ENCODE measurements at places on chromosomes 7 and 10. TPM values are rescaled to one million over a fixed set of nuclear protein-coding genes. Genes with fewer than 3 reads are reported as not detected.

Gene RPA3
- 28.6 TPM for total RNA-seq

Gene IFRD1
- 58.1 TPM for total RNA-seq

Gene NUDT1
- total RNA-seq = 8.6 TPM

Gene OR2A5
- not detected for total RNA-seq

Gene SP4
- 22.1 TPM for total RNA-seq

- no peaks in the 10 kb centered on the region for H3K27me3 ChIP-seq
- no peaks in the 10 kb centered on the region for H3K4me1 ChIP-seq
- H3K4me3 ChIP-seq = no peak overlapping the region
- no peak overlapping the region for H3K27ac ChIP-seq
These were observed 41.6 kb downstream of the SH2D4B start for GRCh38 chr10:80579181-80579763.

GRCh38 chr7:150974468-150975391 is 3.4 kb downstream of the KCNH2 start:
- H3K36me3 ChIP-seq = no peaks in the 10 kb centered on the region
- peak overlapping the region; percentile 37 for H3K4me3 ChIP-seq
- H3K27ac ChIP-seq = peak overlapping the region; percentile 18
- no peaks in the 10 kb centered on the region for H3K27me3 ChIP-seq

DNA sequence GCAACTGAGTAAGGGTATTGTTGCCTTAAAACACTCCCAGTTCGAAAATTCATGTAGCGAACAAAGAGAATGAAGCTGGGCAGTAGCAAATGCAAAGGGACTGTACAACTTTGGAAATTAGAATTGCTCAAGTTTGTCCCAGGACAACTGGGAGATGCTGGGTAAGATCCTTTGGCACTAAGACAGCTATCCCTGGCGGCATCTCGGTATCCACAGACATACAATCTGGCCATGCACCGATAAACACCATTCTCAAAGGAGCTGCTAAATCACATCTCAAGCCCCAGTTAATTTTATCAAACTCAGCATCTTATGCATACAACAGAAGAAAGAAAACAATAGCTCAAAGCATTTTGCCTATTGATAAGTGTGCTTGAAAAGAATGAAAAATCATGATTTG is 177.3 kb downstream of the AMPH start:
- H3K27ac ChIP-seq = no peak overlapping the region
- no peaks in the 10 kb centered on the region for H3K36me3 ChIP-seq
- no peaks in the 10 kb centered on the region for H3K4me1 ChIP-seq
- no peaks in the 10 kb centered on the region for H3K27me3 ChIP-seq
- H3K4me3 ChIP-seq = no peak overlapping the region

DNA sequence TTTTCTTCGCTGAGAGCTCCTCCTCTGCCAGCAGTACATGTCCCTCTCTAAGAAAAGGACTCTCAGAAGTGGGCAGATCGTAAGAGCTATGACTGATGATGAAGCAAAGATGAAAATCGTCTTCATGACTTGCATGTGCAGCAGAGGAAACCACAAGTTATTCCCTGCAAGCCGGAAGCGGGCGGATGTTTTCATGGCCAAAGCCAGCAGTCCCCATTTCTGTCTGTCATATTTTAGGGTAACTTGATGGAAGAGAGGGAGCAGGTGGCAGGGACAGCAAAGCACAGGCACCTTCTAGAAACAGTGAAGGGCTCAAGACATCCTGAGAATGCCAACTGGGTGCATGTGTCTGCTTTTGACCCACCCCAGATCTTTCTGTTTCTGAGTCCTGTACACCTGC is 19.9 kb downstream of the KLF6 start:
- H3K4me3 ChIP-seq = no peak overlapping the region
- no peak overlapping the region for H3K27ac ChIP-seq
- no peak for DNase-seq

GRCh38 chr7:106504645-106505044 is 156.3 kb downstream of the CCDC71L start:
- no peaks in the 10 kb centered on the region for H3K4me1 ChIP-seq
- no peaks in the 10 kb centered on the region for H3K36me3 ChIP-seq
- no peak overlapping the region for H3K4me3 ChIP-seq
- no peak for DNase-seq

- no peak overlapping the region for H3K4me3 ChIP-seq
- H3K4me1 ChIP-seq = no peaks in the 10 kb centered on the region
- no peak overlapping the region for H3K27ac ChIP-seq
- H3K27me3 ChIP-seq = no peaks in the 10 kb centered on the region
- DNase-seq = peak; percentile 17
These were observed 343 bp upstream of the C10orf71 start for GRCh38 chr10:49298671-49298982.

All from ovary (tissue), 10 donors.